ENCODE measurements at places on chromosomes 2 and 18.

DNA sequence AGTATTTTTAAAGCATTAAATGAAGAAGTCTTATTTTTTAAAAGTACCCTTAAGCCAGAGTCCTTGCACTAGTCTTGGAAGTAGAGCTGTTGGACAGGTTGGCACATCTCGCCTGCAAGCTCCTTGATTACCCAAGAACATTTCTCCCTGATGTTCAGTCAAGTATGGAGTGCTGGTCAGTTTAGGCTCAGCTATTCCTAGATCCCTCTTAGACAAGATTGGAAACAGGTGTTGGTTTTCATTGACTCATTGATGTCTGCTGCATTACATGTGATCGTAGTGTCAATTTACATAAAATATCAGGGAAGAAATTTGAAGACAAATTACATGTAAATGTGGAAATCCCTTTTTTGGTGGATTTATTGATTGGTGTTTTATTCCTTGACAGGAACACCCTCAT, 170.4 kb downstream of the ZNF407 start:
- no peak for DNase-seq

DNA sequence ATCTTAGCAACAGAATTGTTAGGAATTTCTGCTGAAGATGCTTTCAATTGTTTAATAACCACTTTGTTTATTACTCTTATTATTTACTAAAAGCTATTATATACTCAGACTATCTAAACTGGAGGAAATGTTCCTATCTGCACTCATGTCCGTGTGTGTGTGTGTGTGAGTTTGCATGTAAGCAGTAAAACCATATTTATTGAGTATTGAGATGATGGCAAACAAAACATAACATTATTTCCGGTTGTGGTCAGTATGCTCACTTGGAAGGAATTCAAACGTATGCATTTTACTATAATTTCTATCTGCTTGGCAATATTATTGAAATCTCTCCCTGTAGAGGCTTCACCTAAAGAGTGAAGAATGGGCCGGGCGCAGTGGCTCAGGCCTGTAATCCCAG, 43.0 kb upstream of the ZNF804A start:
- DNase-seq = no peak

DNA sequence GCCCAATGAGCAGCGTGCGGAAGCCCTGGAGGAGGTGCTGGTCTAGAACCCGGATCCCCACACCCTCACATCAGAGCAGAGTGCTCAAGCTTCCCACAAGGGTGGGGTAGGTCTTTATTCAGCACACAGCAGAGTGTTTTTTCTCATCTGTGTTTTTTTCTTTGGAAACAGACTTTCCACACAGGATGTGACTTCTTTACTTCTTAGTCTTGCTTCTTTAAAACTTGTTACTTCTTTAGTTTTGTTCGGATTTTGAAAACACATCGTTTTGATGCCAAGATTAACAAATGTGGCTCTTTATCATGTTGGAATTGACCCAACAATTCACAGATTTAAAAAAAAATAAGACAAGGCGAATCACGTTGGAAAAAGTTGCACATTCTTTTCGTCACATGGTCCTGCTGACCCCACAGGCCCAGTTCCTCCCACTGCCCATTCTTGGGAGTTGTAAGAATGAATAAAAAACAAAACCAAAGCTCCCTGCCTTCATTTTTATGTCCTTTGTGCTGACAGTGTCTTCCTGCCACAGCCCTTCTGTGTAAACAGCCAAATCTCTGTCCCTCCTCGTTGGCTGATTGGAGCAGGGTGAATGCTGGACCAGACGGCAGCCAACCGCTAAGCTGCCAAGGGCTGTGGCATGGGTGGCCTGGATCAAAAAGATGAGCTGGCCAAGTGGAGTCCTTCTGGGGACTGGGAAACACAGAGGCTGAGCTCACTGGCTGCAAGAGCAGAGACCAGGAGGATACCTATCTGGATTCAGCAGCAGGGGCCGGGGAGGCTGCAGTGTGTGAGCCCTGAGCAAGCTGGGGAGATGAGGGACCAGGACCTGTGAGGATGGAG, 81.6 kb downstream of the TWIST2 start:
- DNase-seq = no peak

DNA sequence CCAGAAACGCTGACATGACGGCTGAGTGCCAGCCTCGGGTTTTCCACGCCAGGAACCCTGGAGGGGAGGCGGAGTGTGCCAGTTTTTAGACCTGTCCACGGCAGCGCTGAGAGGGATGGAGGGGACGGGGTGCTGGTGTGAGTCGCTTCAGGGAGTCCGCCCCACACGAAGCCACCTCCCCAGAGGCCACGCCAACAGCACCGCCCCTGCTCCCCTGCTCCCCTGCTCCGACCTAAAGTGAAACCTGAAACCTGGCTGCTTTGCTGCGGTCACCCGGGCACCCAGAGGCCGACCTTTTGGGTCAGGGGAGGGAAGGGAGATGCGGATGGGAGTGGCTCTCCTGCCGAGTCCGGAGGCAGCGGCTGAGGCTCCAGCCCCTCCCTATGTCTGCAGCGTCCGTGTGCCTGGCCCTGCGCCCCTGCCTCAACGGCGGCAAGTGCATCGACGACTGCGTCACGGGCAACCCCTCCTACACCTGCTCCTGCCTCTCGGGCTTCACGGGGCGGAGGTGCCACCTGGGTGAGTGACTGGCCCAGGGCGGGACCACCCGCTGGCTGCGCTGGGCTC, 38.1 kb downstream of the SNED1 start:
- no peak for DNase-seq

DNA sequence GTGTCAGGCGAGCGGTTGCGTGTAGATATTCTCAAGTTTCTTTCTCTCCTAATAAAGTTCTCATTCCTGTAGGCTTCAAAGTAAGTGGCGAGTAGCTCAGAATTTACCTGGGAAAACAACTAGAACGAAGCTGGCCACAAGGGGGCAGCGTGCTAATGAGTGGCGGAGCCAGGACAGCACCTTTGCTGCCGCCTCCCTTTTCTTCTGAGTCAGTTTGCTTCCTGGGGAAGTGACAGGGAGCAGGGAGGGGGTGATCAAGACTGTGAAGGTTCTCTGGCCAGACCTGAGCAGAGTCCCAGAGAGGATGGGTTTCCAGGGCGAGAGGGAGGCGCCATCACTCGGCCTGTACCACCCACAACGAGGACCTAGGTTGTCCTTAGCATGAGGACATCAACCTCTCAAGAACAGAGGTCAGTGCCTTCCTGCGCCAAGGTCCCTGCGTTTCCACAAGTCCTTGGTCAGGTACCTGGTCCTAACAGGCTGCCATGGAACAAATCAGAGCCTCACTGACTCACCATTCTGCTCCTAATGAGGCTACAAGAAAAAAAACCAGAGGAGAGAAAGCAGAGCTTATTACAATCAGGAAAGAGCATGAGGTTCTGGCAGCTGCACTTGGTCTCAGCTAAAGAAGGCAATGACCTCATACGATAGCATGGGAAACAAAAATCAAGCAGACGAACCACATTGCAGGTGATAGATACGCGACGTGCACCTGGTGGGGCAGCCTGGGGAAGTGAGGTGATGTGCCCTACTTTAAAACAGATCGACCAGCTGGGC, 98.7 kb downstream of the PLB1 start:
- peak; percentile 69 for DNase-seq

- DNase-seq = no peak
These were observed 795 bp upstream of the CAPN10 start for GRCh38 chr2:240585681-240586197.

Measured in NCI-H187 treated with DMSO at 0.1 percent for 48 hours (cell line).